ENCODE measurements at places on chromosomes 7 and 10. TPM values are rescaled to one million over a fixed set of nuclear protein-coding genes. Genes with fewer than 3 reads are reported as not detected.

Gene WNT8B
- total RNA-seq, result not detected

Gene ACTR1A
- 64.4 TPM for total RNA-seq

Gene ZNF467
- total RNA-seq, result 3.0 TPM

Gene SLC13A1
- not detected for total RNA-seq

Gene C10orf62
- total RNA-seq, result not detected

Gene ZNF804B
- total RNA-seq, result under 0.01 TPM

Gene NPC1L1
- total RNA-seq, result not detected

Gene ZNF365
- total RNA-seq, result 0.13 TPM

Gene GPRIN2
- total RNA-seq, result 0.13 TPM

Gene FAS
- 7.2 TPM for total RNA-seq

Gene CTBP2
- total RNA-seq, result 36.8 TPM

Data from muscle of leg (tissue), 16 donors.